GM13976 (cell line): ENCODE measurements at places on chromosomes 16 and 17.

DNA sequence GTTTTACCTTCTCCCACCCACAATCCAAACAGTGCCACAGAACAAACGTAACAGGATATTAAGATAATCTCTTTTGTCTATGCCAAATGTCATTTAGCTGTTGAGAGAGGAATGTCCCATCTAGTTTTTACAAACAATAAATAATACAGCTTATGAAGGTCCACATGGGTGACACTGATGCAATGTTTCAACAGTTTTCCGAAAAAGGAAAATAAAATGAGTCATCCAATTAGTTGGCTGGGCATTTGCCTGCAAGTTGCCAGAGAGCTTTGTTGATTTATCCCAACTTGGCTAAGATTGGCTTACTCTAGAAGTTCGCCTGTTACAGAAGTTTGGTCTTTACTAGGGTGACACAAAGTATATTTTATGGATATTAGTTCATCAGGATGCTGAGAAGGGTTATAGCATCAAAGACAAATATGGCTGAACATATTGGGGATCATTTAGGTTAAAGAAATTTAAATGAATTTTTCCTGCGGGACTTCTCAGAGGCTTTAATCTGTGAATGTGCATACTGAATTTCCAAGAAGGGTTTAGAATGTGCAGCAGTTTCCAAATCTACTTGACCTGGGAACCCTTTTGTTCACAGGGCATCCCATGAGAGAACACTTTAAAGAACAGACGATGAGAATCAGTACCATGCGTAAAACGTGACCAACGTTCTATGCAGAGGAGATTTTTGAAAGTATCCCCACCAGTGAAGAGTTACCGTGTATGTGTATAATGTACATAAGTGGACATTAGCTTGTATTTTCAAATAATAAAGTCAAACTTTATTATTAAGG, 73.1 kb downstream of the CDH13 start:
- DNase-seq = no peak

DNA sequence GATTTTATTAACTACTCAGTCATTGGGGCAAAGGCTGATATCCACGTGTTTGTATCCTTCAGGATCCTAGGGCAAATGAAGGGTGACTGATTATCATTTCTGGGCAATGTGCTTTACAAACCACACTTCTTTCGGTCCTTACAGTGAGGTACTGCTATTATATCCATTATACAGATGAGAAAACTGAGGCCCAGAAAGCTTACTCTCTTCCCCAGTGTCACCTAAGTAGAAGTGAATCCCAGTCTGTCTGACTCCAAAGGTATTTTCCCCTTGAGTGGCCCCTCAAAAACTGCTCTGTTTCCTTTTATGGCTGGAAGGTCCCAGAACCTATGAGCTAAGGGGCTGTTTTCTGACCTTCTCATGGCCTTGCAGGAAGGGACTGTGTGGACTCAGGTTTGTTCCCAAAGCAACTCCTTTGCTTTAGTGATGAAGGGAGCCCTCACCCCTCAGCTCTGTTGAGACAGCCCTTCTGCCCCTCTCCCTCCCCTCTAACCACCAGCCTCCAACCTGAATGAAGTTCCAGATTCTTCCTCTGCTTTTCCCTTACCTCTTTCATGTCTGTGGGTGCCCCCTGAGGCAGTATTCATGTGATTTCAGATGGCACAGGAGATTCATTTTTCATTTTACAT, 27.4 kb upstream of the ADGRG1 start:
- DNase-seq = peak; percentile 9

- no peak for DNase-seq
Measured at GRCh38 chr17:40399185-40399584, 18.5 kb downstream of the TOP2A start.

GRCh38 chr16:72873044-72873443, 174.9 kb downstream of the ZFHX3 start:
- no peak for DNase-seq

DNA sequence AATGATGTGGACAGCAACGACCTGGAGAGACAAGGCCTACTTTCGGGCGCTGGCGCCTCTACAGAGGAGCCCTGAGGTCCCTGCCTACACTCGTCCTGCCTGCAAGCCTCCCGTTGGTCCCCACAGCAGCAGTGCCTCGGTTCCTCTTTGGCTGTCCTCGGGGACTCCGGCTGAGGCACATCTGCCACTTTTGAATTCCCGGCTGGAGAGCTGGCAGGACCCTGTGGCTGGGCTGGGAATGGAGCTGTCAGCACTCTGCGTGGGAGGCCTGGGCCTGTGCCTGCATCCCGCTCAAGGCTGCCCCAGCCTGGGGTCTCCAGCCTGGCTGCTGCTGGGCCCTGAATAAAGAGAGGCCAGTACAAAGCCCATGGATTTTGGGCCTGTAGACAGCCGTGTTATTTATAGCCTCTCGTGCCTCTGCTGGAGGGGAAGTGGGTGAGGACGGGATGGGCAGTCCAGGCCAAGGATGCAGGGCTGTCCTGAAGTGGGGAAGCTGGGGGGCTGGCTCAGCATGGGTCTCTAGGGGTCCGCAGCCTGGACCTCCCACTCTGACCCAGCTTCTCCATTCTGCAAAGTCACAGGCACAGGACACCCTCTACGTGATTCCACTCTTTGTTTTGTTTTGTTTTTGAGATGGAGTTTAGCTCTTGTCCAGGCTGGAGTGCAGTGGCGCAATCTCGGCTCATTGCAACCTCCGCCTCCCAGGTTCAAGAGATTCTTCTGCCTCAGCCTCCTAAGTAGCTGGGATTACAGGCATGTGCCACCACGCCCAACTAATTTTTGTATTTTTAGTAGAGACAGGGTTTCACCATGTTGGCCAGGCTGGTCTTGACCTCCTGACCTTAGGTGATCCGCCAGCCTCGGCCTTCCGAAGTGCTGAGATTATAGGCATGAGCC, 10.6 kb upstream of the SPNS2 start:
- no peak for DNase-seq

- no peak for DNase-seq
Measured at GRCh38 chr17:15999974-16000827, 577 bp downstream of the TTC19 start.

DNA sequence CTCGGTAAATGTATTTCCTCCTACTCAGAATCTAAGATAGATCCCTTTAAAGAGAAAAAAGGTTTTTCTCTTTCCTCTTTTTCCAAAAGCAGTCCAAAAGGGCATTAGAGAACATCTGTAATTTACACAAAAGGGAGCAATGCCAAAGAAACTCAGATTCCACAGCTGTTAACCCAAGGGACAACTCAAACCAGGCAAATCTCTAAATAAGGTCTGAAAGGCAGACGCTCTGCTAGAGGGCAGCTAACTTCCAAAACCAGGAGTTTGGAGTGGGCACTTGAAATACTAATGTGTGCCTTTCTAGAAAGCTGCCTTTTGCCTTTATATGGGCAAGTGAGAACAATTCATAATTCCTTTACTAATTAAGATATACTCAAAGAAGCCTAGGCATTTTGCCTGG, 435.7 kb downstream of the ZFHX3 start:
- no peak for DNase-seq

GRCh38 chr16:87945351-87946042, 5.7 kb upstream of the BANP start:
- DNase-seq = no peak

DNA sequence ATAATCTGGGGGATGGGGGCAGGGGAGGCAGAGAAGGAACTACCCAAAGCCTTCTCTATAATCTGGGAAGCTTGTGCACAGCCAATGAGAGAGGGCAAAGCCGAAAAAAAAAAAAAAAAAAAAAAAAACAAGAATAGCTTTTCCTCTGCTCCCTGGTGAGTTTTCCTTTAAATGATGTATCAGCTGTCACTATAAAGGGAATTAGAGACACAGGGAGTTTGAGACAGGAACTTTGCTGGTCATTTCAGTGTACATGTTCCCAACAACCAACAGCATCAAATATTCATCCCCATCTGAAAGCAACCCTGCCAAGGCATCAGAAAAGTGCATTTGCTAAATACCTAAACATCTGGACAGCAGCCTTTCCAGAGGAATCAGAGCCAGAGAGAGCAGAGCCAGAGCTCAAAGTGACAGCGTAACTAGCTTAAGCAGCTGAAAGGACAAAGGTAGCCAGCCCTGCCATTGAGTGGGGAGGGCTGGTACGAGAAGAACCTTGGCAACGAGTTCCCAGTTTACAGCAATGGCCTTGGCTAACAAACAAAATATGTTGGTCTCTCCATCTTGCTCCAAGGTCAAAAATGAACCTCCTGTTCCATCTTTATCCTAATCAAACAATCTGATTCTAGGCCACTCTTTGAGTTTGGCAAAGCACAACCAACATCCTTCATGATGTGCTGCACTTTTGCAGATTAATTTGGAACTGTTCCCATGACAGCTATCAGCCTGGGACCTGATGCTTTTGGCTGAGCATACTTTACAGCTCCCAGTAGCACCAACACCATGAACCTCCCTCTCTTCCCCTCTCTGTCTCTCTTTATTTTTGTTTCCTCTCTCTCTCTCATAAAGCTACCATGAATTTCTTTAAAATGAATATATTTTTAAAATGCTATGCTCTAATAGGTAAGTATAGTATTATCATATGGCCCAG, 143.7 kb upstream of the GNAO1 start:
- DNase-seq = no peak

DNA sequence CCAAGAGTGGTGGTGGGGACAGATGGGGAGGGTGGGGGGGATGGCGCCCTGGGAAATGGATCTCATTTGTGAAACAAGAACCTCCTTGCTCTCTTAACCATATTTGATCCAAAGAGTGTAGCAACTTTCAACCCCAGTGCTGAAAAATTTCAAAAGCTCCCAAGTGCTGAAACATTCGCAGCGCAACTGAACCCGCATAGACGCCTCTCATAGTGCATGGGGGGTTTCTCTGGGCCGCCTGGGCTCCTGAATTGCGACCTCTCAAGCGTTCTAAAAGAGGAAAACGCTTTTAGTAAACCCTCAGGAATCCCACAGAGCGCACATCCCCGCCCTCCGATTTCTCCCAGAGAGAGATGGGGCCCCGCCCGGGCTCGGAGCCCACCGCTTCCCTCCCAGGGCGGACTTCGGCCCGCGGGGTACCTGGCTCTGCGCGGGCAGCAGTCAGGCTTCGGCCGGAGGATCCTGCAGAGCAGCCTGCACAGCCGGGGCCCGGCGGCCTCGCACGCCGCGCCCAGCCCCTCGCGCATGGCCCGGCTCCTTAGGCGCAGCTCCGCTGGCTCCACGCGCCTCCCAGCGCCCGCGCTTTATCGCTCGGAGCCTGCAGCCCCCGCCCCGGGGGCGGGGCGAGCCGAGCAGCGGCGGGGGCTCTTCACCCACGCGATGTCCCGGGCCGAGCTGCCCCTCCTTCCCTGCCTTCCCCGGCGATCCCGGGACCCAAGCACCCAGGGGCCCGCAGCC, 7.0 kb downstream of the NOS2 start:
- DNase-seq = no peak

DNA sequence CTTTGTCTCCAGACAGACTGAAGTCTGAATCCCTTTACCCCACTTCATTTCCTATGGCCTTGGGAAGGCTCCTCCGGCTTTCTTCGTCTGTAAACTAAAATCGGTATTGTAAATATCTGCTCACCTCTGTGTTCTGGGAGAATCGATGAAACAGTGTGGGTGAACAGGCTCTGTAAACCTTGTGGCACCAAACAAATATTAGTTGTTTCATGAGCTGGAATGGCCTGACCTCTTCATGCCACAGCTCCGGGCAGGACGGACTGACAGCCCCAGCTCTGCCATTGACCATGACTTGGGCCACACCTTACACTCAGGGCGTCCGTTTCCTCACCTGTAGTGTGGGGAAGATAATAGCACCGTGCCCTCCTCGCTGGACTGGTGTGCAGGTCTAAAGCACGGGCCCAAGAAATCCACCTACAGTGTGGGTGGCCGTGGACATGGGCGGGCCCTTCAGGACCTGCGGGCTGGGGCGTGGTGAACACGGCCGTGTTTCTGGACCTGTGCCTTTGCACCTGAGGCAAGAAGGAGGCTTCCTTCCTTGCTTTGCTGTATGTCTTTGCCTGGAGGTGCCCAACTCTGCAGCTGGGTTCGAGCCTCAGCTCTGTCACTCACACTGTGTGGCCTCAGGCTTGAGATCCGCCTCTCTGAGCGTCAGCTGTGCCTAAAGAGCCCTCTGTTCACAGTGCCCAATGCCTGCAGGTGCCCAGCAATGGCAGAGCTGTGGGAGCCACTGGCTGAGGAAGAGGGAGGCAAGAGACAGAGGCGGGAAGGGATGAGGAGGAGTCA, 6.1 kb upstream of the OSGIN1 start:
- no peak for DNase-seq

GRCh38 chr16:50297301-50298074, 31.1 kb downstream of the ADCY7 start:
- no peak for DNase-seq

- no peak for DNase-seq
Measured at GRCh38 chr16:11151885-11152629, 103.9 kb downstream of the SOCS1 start.

DNA sequence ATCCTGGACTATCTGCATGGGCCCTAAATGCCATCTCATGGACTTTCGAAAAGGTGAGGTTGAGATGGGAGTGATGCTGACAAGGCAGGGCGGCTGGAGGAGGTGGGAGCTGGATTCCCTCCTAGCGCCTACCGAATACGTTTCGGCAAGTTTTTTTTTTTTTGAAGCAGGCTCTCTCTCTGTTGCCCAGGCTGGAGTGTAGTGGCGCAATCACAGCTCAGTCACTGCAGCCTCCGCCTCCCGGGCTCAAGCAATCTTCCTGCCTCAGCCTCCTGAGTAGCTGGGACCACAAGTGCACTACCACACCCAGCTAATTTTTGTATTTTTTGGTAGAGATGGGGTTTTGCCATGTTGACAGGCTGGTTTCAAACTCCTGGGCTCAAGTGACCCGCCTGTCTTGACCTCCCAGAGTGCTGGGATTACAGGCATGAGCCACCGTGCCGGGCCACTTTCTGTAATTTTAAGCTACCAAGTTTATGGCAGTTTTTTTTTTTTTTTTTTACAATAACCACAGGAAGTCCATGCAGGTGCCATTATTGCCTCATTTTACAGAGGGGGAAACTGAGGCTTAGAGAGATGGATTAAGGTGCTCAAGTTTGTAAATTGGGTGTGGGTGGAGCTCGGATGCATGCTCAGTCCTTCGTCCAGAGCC, 246.4 kb downstream of the PRKCA start:
- DNase-seq = no peak

- no peak for DNase-seq
Measured at GRCh38 chr17:60355663-60356594, 36.0 kb downstream of the USP32 start.

DNA sequence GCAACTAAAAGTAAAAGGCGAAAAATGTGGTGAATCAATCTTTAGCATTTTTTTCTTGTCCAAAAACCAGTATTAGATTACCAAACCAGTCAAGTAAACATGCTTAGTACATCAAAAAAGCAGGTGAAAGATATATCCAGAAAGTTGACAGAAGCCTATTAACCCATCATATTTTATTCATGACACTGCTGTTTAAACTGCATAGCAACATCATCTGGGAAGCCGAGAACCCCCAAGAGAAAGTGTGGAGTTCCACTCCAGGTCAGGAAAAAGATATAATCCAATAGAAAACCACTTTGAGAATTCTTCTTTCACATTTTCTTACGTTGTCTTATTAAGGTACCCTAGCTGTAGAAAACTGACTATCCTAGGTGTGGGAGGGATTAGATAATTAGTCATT, 466.8 kb upstream of the CDH8 start:
- no peak for DNase-seq

- no peak for DNase-seq
Measured at GRCh38 chr17:35666967-35667532, 64.4 kb upstream of the RASL10B start.

- no peak for DNase-seq
Measured at GRCh38 chr16:9458816-9459215, 367.4 kb downstream of the HAPSTR1 start.

GRCh38 chr17:19242323-19242722, 5.2 kb downstream of the EPN2 start:
- DNase-seq = no peak

GRCh38 chr17:19567216-19568015, 33.8 kb downstream of the SLC47A1 start:
- no peak for DNase-seq
